ENCODE measurements at places on chromosomes 4 and X.

GRCh38 chr4:150570862-150571261 lies 11.1 kb upstream of the MAB21L2 start:
- DNase-seq, result no peak

DNA sequence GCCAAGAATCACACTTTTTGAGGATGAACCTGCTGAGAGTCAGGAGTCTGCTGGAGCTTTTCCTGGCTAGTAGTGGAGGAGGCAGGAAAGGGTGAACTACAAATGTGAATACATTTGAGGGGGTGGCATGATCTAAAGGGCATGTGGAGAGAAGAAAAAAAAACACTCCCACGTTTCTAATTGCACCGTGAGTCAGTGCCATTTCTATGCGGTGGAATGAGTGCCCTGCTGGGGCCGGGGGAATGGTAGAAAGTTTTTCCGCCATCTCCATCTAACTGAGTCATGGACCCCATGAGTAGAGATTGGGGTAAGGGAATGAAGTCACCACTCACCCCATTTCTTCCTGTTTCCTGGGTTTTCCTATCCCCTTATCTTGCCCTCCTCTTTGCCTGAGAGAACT lies 19.8 kb downstream of the BEX3 start:
- DNase-seq, result no peak

- no peak for DNase-seq
Observed at GRCh38 chr4:29326816-29327215, 1393.4 kb upstream of the PCDH7 start.

- no peak for DNase-seq
Observed at GRCh38 chrX:131741103-131741581, 197.3 kb downstream of the OR13H1 start.

DNA sequence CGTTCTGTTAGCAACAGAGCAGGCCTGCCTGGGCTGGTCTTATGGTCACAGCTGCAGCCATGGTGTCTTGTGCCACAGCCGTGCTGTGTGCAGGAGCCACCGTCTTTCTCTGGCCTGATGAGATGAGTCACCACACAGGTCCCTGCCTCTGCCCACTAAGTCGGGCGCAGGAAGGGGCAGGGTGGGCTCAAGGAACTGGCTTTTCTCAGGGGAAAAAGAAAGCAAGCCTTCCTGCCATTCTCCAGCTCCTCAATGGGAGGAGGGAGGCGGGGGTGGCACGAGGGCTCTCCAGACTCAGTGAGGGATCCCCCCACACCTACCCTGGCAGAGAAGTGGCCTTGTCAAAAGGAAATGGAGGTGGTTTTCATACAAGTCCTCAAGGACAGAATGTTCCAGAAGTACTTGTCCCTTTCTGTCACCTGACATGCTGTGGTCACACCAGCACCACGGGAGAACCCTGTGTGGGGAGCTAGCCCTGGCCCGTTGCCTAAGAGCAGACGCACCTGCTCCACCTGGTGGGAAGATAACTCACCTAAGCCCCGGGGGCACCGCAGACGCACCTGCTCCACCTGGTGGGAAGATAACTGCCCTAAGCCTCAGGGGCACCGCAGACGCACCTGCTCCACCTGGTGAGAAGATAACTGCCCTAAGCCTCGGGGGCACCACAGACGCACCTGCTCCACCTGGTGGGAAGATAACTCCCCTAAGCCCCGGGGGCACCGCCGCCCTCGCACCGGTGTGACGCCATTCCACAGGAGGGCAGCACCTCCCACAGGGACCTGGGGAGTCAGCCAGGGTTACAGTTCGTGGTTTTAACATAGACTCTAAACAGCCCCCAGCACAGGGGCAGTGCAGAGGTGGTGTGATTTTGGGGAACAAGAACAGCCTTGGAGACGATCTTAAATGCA lies 18.5 kb downstream of the UVSSA start:
- DNase-seq, result no peak

Measured in activated T-cell treated with anti-CD3 and anti-CD28 coated beads for 1 hour (primary cell).